Activated T-helper 1 cell treated with anti-CD3 and anti-CD28 coated beads, Interleukin-2, amount 50 U/mL, for 16 hours (primary cell): ENCODE measurements at places on chromosomes 7 and 10.

DNA sequence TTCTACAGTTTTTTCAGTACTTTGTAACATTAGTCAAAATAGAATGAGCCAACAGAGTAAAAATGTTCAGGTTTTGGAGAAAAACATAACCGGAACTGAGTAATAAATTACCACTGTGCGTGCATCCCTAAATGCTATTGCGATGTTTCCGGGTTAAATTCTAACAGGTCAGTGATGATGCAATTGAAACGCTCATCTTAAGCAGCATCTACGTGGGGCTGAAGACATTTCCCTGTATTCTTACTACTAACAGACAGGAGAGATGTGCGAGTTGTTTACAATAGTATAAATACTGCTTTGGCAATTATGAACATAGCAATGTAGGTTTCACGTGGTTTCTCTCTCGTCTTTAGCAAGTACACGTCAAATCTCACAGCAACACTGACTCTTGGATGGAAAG, 149.4 kb downstream of the USP6NL start:
- no peak for DNase-seq

GRCh38 chr10:103839519-103839871, 15.9 kb downstream of the SH3PXD2A start:
- DNase-seq = no peak

DNA sequence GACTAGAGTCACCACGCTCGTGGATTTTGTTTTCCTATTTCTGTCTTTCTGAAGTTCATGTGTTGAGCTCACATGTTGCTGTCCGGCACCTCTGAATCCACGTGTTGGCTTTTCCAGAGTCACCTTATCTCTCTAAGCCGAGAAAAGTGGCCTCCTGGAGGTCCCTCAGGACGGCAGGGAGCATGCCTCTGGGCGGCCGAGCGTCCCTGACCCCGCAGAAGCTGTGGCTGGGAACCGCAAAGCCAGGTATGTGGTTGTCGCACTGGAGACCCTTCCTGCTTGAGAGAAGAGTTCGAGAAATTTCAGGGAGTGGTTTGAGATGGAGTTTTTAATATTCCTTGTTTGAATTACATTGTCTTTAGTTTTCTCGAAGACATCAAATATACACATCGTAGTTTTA, 12.6 kb downstream of the IQCE start:
- no peak for DNase-seq

- no peak for DNase-seq
These were observed 483.7 kb upstream of the LRRN3 start for GRCh38 chr7:110607050-110607857.

DNA sequence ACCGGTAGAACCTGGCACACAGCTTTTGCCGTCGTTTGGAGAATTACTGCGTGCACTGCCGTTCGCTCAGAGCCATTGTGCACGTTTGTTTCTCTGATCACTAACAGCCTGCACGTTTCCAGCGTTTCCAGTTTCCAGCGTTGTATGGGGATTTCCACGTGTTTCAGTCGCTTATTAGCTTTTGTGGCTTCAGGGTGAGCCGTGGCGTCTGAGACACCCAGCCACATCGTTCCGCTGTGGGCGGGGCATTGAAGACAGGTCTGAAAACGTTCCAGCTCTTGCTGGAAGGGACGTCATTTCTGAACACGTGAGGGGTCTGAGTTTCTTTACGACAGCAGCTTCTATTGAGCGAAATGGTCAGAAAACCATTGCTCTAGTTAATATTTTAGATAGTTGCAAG, 164.8 kb downstream of the DNAJB6 start:
- DNase-seq = no peak

DNA sequence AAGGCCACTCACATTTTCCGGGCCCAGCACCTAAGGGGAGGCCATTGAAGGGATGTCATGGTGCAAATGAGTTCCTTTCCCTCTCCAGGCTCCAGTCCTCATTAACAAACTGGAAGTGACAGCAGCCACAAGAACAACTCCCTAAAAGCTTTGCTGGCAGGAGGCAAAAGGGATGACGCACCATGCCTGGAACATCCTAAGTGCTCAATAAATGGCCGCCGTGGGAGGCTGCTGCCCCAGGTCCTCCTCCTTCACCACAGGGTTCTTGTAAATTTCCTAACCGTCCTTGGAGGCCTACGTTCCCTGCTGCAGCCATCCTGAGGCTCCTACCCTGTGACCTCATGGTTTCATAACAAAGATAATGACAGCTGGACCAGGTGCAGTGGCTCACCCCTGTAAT, 41.3 kb upstream of the CAMK1D start:
- DNase-seq = no peak

DNA sequence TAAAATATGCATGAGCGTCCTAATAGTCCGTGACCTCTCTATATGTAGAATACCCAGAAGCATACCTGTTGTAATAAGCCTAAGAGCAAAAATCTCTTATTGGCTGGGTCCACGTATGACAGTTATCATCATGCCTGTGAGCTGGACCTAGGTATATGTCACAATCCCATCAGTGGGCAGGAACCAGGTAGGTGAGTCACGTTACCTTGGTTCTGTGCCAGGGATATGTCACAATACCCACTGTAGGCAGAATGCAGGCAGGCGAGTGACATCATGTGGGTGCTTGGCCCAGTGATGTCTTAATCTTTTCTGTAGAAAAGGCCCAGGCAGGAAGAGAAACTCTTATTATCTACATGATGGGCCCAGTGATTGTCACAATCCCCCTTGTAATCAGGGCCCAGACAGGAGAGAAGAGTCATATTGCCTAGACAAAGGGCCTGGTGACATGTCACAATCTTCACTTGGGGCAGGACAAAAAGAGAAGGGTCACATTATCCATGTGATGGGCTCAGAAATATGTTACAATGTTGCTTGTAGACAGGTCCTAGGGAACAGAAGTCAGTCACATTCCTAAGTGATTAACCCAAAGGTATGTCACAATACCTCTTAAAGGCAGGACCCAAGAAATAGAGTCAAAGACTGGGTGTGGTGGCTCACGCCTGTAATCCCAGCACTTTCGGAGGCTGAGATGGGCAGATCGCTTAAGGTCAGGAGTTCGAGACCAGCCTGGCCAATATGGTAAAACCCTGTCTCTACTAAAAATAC, 12.9 kb upstream of the ZNF736 start:
- no peak for DNase-seq

DNA sequence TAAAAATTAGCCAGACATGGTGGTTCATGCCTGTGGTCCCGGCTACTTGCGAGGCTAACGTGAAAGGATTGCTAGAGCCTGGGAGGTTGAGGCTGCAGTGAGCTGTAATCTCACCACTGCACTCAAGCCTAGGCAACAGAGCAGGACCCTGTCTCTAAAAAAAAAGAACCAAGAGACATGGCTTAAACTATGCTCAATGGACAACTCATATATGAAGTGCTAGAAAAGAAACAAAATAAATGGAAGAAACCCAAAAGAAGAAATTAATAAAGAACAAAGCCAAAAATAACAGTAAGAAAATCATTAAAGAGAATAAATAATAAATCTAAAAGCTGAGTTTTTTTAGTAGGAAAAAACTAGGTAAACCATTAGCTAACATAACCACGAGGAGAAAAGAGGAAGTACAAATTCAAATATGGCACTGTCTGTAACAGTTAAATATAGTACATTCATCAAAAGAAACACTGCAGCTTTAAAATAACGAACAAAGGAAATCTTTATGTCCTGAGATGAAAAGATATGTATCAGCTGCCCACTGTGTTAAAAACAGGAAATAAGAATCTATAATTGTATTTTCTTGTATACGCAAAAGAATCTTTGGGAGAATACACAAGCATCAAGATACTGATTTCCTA, 48.7 kb downstream of the UPF2 start:
- DNase-seq = no peak

GRCh38 chr10:48767373-48768143, 82.9 kb downstream of the WDFY4 start:
- no peak for DNase-seq

DNA sequence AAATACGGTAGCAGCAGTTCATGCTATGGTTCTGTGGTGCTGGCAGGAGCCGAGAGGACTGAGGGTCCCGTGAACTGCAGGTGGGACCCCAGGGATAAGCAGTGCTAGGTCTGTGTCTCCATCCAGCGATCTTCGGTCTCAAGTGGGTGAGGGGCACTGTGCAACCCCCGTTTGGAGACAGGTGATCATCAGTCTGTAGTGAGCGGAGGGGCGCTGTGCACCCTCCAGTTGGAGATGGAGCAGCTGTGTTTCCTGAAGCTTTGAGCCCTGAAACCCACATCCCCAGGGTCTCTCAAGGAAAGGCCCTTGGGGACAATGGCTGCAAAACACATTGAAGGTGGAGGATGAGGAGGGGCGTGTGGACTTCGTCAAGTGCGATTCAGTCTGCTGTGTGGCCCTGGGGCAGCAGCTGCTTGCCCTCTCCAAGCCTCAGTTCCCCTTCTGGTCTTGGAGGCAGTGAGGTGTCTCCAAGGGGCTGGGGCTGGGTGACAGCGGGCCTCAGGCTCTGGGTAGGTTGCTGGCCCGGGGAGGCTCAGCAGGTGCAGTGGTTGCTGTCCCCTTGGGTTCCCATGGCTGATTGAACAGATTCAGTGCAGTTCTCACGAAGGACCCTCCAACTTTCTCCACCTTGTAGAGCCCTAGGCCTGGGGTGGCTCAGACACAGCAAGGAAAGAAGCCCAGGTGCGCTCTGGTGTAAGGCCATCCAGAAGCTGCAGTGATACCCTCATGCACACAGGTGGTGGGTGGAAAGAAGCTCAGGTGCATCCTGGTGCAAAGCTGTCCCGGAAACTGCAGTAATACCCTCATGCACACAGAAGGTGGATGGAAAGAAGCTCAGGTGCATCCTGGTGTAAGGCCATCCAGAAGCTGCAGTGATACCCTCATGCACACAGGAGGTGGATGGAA, 160.6 kb downstream of the ADARB2 start:
- no peak for DNase-seq

- DNase-seq = no peak
These were observed 5.1 kb downstream of the SLC29A4 start for GRCh38 chr7:5287802-5288201.
